Fibroblast of lung (primary cell): ENCODE measurements at places on chromosomes 4 and X.

DNA sequence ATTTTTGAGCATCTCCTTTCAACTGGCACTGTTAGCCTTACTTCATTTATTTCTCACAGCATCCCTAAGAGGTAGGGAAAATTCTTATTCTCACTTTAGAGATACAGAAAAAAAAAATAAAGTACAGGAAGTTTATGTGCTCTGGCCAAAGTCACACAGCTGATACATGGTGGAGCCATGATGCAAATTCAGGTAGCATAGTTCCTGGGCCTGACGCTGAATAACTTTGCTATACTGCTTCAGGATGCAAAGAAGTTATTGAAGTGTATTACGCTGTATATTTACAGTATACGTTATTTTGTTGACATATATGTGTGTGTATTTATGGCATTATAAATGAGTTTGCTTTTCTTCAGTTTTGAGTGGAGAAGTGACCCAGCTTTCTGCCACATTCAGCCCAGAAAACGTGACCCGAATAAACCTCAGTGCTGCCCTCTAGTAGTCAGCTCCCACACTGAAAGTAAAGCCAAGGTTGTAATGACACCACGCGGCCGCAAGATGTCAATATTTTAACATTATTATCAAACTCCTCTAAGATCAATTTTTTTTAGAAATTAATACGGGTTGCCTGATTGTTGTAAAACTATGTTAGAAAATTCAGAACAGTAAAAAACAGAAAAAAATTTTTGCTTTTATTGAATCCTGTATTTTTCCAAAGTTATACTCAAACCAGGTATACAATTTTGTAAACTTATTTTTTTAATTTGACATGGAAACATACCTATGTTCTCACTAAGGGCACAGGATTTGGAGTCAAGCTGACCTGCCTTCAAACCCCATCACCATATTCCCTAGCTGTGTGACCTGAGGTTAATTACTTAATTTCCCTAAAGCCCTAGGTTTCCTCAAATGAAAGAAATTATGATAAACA lies 3.8 kb upstream of the GUCY2F start:
- peak; percentile 75 for DNase-seq

DNA sequence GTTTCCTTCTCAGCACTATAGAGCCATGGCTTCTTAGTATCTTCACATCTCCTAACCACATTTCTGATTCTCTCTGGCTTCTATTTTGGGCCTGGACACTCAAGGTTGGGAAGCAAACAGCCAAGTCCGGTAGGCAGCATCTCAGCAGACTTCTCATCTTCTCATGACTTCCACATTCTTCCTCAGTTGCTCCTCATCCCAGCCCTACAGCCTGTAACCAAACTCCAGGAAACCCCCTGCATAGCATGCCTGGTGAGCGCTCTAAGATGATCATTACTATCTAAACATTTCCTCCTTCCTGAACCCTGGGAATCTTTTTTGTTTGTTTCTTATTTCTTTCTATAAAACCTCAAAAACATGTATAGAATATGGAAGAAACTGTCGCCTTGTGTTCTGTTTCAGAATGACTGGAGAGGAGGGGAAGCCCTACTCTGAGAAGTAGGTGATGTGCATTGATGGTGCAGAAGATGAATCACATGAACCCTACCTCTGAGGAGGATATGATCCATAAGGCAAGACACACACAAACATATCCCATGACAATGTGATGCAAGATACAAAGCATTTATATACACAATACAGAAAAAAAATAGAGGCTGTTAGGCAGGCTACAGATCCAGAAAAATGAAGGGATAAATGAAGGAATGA lies 219.8 kb upstream of the GYPA start:
- no peak for DNase-seq

GRCh38 chrX:131747173-131747572 lies 203.3 kb downstream of the OR13H1 start:
- DNase-seq, result peak; percentile 79

DNA sequence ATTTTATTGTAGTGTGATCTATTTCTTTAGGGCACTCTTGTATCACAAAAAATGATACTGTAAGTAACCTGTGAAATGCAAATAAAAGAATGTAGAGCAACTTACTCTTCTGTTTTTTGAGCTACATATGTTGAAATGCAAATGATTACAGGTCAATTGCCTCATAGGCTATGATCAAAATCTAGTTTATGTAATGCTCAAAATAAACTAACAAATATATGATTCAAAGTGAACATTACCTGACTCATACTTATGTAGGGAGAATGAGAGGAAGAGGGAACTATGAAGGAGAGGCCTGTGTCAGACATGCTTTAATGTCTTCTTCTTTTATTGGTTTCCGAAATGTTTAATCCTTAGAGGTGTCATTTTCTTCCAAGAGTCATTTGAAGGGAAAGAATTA lies 5.0 kb upstream of the RPS6KA3 start:
- DNase-seq, result no peak

GRCh38 chr4:108029016-108029720 lies 39.5 kb downstream of the HADH start:
- no peak for DNase-seq

GRCh38 chr4:151107063-151107462 lies 7.6 kb downstream of the RPS3A start:
- DNase-seq, result no peak

- DNase-seq, result peak; percentile 36
Observed at GRCh38 chr4:89158884-89159503, 47.7 kb downstream of the TIGD2 start.

DNA sequence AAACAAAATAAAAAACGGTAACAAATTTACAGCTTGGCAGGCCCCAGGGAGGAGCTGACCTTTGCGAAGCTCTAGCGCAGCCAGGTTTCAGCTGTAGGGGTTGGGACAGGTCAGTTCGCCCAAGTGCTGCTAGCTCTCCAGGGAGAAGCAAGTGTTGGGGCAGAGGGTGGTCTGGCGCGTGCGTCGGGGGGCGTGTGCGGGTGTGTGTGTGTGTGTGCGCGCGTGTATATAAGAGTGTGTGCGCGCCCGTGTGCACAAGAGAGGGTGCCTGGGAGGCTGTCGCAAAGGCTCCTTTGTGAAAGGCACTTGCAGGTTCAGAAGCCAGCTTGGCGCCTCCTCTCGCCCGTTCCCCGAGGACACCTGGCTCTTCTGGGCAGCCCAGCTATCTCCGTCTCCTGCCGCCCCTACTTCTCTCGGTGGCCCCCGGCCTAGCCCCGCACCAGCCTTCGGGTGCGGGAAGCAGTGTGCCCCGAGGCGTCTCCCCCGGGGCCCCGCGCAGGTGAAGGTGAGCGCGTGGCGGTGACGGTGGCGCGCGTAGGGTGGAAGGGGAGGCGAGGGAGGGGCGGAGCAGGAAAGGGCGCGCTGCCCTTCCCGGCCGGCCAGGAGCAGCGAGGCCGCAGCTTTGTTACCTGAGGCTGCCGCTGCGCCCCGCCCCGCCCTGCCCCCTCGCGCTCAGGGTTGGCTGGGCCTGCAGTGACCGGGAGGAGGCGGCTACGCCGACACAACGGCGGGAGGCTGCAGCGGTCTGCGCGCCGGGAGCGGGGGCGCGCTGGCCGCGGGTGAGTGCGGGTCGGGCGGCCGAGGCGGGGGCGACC lies at the start of gene FHDC1:
Gene FHDC1, plus strand, starts transcription at position 693 of the 815 bp plus-strand sequence. CDS start 6,735 bp downstream, outside the sequence.
- DNase-seq, result peak; percentile 45

GRCh38 chr4:145879598-145879997 lies 59.0 kb downstream of the ZNF827 start:
- peak; percentile 28 for DNase-seq

GRCh38 chr4:72665171-72665968 lies 96.3 kb upstream of the ADAMTS3 start:
- no peak for DNase-seq

DNA sequence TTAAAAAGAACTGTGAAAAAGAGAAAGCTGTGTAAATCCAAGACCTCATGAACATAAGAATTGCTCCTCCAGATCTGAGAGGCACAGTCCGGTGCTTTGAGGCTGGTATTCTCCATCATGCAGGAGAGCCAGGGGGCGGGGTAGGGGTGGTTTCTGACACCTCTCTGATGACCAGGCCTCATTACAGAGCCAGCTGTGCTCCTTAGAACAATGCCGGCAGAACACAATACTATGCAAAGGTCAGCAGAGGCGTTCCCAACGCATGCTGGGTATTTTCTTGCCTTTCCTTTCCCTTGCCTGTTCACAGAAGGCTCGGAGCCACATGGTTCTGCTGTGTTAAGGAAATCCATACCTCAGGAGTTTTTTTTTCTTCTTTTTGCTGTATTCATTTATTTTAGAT lies 91.2 kb upstream of the SOD3 start:
- no peak for DNase-seq

GRCh38 chr4:186039697-186040096 lies 29.3 kb upstream of the TLR3 start:
- no peak for DNase-seq

- peak; percentile 69 for DNase-seq
Observed at GRCh38 chr4:169649545-169650226, 29.3 kb downstream of the CLCN3 start.
